ENCODE measurements at places on chromosomes 6 and 20.

GRCh38 chr6:44456070-44456965, 68.8 kb downstream of the CDC5L start:
- peak; percentile 50 for DNase-seq

- DNase-seq = no peak
These were observed 12.1 kb downstream of the TJAP1 start for GRCh38 chr6:43489277-43490072.

- DNase-seq = no peak
These were observed 8.8 kb downstream of the MDFI start for GRCh38 chr6:41647061-41647511.

- no peak for DNase-seq
These were observed 3.8 kb downstream of the ULBP3 start for GRCh38 chr6:150065083-150065482.

GRCh38 chr6:29847871-29848630, 20.4 kb downstream of the HLA-G start:
- peak; percentile 44 for DNase-seq

GRCh38 chr6:99310553-99310952, 38.9 kb downstream of the FAXC start:
- DNase-seq = no peak

DNA sequence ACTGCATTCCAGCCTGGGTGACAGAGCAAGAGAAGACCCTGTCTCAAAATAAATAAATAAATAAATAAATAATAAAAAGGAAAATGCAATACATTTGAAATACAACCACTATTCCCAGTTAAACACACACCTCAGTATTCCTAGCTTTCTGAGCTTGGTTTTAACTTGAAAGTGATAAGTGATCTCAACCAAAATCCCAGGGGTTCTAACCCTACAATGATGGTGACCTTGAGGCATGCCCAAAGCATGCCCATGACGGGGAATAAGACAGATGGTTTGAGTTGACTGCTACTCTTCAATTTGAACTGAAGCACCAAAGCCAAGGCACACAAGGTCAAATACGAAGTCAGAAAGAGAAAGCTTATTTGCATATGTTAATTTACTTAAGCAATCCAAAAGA, 96.9 kb downstream of the ZFP64 start:
- no peak for DNase-seq

- peak; percentile 70 for DNase-seq
These were observed 155.1 kb upstream of the MLIP start for GRCh38 chr6:53956068-53956711.

GRCh38 chr6:144343701-144344428, 58.7 kb downstream of the UTRN start:
- no peak for DNase-seq

- no peak for DNase-seq
These were observed 4.3 kb downstream of the KIF3B start for GRCh38 chr20:32281711-32282110.

- DNase-seq = no peak
These were observed 40.1 kb upstream of the PHACTR2 start for GRCh38 chr6:143637691-143638090.

DNA sequence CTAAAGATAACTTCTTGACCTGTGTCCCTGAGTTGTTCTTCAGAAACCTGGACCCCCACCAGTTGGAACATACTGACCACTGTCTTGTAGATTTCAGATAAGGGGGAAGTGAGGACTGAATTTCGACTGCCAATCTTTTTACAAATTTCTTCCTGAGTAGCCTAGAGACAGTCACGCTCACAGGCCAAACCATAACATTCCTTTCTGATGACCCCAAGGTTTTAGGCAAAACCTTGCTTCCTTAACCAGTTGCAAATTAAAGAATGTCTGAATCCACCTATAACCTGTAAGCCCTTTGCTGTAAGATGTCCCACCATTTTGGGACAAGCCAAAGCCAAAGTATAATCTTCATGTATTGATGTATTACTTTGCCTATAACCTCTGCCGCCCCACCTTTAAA, 306.9 kb downstream of the LRFN2 start:
- DNase-seq = no peak

DNA sequence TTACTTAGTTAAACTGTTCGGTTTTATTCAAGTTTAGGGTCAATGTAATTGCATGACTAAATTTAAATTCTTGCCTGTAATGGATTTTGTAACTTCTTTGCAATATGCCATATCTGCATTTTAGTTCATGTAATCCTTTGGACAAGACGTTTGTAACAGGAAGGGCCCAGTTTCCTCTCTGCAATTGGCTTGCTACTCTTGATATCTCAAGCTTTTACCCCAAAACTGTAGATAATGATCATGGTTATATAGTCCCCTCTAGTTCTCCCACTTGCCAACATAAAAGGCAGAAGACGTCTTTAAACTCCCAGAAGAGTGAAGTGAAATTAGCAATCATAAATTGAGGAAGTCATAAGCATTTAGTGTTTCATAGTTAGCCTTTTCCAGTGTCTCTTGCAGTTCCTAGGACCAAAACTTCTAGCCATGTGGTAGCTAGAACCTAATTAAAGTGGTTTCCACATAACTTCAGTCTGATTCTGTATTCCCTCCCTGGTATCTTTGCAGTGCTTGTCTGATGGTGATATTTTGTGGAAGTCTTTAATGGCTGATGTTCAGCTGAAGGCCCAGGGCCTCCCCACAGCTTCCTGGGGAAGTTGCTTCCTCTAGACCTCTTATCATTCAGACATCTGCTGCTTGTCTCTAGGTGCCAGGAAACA, 117.8 kb upstream of the SUPT3H start:
- DNase-seq = no peak

DNA sequence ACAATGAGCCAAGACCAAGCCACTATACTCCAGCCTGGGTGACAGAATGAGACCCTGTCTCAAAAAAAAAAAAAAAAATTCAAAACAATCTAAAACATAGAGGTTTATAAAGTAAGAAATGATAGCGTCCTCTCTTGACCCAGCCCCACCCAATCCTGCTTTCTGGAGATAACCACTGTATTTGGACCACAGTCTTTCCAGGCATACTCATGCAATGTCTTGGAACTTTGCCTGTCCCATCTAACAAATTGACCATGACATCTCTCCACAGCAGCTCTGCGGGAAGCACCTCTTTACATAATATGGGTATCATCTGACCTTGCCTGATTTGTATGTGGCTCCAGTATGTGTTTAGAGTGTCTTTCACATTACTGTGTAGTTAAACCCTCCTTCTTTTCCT, 9.1 kb upstream of the SHLD1 start:
- DNase-seq = peak; percentile 76

DNA sequence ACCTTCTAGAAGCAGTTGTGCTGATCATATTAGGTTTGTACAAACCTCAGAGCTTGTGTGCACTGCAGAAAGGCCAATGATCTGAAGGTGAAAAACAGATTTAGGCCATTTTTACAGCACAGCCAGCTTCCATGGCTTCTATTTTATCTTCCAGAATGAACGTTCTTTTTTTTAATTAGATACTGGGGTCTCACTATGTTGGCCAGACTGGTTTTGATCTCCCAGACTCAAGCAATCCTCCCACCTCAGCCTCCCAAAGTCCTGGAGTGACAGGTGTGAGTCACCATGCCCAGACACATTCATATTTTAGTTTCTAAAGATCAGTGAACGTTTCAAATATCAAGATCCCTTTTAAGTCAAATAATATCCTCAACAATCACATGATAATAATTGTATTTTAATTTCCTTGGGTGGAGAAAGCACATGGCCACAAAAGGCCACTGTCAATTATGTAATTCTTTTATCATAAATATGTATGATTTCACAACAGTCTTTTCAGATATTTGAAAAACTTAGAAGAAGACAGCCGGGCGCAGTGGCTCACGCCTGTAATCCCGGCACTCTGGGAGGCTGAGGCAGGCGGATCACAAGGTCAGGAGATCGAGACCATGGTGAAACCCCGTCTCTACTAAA, 326.7 kb upstream of the JARID2 start:
- DNase-seq = no peak
